ENCODE measurements at places on chromosomes 3 and 15.

DNA sequence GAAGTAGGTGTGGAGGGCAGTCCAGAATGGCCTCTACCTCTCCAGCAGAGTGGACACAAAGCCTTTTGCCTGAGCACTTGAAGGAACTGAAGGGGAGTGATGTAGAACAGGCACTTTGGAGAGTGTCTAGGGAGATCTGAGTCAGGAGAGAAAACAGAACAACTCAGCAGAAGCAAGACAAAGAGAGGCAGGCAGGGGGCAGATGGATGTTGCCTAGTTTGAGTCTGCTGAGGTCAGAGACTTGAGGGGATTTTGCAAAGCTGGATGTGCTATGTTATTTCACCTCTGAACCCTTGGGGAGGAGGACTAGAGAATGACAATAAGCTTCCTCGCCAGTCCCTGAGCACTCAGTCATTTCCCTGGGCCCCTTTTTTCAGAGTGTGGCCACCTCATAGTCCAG lies 366.4 kb downstream of the EPHB1 start:
- no peak for DNase-seq

DNA sequence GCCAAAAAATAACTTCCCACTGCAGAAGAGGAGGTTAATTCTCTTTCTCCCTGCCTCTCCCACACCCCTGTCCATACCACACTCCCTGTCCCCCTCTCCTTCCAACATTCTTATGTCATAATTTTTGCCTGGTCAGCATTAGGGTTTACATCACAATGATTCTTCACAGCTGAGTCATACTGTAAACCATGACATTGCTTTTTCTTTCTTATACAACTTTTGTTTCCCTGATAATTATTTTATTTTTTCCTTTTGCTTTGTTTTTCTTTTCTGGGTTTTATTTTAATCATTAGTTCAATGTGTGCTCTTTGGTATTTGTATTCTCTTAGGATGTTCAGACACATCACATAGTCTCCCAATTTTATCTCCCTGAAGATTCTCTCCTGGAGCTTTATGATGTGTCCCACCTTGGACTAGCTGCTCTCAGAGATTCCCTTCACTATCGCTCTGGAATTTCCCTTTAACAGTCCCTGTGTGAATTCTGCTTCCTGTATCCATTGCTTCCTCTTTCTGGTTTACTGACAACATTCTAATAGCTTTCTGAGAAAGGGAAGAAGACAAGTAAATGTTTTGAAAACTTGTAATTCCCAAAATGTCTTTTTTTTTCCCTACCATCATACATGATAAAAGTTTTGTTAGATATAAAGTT lies 70.7 kb downstream of the SOX2 start:
- DNase-seq, result no peak

DNA sequence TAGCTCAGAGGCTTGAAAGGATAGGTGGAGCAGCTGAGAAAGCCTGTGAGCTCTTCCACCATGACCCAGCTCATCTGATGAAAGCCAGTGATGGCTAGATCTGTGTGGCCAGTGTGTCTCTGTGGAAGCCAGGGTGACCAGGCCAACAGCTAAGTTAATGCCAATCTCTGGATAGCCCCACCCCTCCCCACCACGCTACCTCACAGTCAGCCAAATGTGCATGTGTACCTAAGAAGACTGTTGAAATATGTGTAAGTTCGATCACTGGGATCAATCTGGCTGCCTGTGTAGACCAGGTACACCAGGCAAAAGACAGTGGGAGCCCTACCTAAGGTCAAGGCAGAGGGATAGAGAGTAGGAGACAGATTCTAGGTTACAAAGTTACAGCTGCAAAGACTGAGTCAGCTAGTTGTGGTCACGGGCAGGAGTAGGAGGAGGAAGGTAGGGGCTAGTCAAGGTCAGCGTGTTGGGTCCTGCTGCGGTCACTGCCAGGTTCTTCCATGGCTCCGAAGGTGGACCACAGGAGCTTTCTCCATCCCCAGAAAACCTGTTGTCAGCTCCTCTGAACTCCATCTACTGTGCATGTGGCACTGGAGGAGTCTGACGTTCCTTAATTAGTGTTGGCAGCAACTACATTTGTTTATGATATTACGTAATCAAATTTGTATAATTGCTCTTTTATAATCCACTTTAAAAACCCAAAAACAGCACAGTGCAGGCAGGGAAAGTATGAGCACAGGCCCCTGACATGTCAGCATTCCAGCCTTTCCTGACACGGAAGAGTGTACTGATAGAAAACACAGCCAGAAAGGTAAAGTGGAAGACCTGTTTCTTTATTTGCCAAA lies 318.0 kb downstream of the CLSTN2 start:
- DNase-seq, result no peak

DNA sequence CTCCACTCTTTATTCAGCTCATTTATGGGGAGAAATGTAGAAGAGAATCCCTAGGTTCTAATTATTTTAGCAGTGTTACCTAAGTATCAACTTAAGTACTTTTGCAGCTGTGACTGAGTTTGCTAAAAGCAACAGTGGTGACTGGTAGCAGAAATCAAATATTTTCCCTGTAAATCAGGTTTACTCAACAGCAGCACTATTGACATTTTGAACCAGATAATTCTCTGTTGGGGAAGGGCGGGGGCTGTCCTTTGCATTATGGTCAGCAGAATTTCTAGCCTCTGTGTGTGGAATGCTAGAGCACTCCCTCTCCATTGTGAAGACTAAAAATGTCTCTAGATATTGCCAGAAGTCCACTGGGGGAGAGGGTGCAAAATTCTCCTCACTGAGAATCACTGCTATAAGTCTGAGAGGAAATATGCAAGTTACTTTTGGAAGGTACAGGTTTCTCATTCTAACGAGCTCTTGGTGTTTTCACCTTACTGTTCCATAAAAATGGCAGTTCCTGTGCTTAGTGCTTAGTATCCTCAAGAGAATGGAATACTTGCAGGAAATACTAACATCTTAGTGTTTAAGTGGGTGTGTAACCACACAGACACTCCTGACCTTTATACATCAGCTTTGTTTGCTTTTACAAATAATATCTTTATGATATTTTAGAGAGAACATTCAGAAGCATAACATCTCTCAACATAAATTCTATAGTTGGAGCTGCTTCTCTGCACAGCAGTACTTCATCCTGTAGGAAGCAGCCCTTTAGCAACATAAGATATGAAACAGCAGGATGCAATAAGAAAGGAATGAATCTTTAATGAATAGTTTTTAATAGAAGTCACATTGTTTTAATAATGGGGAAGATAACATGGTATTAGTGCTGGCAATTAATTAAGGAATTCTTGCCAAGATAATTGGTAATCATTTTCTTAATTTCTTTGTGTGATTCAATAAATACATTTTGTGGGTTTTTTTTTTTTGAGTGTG lies 246.5 kb upstream of the GOLIM4 start:
- DNase-seq, result no peak

DNA sequence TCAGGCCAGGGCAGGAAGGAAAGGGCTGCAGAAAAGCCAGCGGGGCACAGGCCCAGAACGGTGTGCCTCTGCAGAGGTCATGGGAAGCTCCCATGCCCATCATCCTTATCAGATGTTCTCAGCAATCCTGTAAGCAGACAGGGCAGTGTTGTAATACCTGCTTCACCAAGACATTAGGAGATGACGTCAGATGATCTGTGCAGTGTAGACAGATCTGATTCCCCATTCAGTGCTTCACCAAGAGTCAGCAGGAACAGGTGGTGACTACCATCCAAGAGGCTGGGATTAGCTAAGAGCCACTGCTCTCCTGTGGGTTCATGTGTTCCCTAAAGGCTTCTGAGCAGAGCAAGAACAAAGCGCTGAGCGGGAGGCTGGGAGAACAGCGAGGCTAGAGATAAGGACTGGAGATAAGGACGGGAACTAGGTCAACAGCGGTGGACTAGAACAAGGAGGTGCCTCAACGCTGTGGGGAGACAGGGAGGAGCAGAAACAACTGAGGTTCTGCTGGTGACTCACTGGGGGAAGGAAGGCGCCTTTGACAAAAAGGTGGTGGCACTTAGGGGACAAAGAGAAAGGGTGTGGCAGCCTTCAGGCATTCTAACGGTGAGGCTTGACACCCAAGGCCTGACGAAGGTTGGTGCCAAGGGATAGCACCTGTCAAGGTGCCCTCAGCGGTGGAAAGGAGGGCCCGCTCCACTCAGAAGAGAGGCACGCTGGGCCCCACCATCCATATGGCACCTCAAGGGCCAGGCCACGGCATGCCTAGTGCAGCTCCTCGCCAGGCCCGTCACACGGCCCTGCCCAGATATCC lies 28.4 kb downstream of the CCDC12 start:
- peak; percentile 82 for DNase-seq

GRCh38 chr3:133868186-133868585 lies 27.5 kb downstream of the RAB6B start:
- DNase-seq, result no peak

- DNase-seq, result no peak
These were observed 19.5 kb upstream of the WDR49 start for GRCh38 chr3:167673221-167673620.

DNA sequence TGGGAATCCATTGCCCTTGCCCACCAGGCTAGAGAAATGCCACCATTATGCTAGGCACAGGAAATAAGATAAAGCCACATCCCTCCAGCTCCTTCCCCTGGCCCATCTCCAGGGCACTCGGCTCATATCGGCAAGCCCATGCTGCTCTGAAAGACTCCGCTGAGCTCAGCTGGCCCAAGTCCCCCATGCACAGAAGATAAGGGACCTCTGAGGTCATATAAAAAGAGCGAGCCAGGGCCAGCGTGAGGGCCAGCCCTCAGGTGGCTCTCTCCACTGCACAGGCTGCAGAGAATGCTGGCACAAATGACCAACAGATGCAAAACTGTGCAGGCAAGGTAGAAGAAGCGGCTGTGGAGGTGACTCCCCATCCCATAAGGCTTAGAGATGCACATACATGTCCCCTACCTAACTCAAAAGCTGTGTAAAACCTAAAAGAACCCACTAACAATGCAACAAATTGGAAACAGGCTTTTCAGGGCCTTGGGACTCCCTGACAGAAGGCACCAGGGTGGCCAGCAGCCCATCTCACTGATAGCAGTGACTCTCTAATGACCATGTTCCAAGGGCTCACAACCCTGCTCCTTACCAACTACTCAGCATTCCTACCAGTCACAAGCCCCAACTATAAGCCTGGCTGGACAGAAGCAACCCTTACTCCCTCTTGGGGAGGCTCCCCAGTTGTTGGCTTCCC lies 3.0 kb downstream of the RAB6B start:
- no peak for DNase-seq

DNA sequence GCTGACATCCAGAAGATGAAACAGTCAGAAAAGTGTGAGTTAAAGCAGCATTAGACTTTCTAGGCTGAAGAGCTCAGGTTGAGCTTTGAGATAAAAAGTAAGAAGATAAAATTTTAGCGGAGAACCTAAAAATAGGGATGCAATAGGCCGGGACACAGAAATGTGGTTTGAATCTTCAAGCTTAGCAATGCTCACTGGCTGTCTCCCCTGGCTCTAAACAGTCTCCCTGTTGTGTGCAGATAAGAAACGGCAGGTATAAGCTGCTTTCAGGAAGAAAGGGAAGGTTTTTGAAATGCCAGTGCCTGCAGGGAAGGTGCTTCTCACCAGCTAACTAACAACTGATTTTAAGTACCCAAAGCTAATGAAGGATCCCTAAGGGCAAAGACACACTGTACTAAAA lies 718.7 kb upstream of the SGO1 start:
- no peak for DNase-seq
